ENCODE measurements at places on chromosomes 2 and 18.

- DNase-seq = no peak
Measured at GRCh38 chr2:150100834-150101233, 386.6 kb downstream of the RND3 start.

DNA sequence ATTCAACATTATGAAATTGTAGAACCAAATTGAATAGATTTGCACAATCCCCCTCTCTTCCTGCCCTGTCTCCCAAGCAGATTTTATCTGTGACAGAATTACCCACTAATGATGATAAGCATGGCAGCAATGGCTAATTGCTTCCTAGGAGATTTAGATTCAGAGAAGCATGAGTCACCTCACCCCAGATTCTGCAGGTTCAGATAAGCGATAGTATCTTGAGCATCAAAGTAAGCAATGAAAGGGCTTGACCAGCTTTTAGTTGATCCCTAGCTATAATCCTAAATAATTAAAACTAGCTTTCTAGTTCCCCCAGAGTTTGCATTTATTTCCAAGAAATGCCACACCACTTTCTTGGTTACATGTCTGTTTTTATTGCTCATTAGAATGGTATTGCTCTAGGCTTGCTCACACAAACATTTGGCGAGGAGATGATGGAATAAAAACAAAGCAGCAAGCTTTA, 204.3 kb downstream of the GULP1 start:
- DNase-seq = no peak

DNA sequence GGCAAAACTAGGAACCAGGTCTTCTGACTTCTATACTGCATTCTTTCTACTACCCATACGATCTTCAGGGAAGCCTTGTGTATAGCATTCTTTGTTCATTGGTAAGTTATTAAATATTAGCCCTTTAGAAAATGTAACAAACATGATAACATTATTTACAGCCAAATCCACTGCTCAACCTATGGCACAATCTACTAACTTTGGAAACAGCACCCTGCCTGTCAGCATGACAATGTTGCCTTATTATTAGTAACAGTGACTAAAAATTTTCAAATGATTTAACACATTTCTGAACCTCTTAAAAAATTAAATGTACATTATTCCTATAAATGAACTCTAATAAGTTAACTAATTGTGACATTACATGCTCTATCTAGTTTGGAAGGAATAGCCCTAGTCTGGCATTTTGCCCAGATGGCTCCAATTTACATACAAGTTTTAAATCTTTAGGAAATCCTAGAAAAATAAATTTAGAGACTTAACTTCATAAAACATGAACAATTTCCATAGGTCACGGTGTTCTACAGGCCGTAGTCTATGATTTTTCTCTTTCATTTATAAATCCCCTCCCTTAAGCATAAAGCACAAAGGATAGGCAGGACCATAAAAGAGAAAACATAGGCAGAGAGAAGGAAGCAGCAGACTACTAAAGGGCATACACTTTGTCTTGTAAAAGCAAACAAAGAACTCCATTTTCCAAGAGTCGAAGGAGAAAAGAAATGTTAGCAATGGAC, 33.7 kb downstream of the YES1 start:
- no peak for DNase-seq

GRCh38 chr2:39649511-39649910, 16.2 kb upstream of the TMEM178A start:
- DNase-seq = no peak

DNA sequence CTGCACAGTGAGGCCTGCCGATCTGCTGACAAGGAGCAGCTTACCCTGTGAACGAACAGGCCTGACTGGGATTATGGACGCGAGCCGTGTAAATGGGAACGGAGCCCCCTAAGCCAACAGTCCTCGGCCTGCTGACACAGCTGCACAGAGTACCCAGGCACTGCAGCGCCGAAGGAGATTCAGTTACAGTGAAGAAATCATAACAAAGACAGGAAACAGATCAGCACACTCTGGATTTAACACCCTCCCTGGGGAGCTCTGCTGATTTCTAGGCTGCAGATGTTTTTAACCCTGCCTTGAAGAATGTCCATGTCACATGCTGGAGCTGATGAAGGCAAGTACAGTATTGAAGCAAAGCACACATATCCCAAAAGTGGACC, 43.4 kb downstream of the COLEC12 start:
- DNase-seq = no peak

DNA sequence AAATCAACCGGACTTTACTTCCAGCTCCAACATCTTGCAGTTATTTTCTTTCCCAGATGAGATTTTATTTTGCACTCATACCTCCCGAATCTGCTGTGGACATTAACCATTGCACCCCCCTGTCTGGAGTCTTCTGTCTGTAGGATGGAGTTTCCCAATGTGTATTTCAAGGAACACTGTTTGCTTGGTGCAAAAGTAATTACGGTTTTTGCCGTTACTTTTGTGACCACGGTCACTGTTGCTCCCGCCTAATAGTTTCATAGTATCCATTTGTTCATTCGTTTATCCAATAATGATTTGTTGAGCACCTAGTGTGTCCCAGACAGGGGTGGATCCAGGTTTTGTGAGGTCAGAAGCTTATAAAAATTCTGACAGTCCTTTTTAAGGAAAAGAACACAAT, 90.3 kb upstream of the BCL11A start:
- DNase-seq = no peak

DNA sequence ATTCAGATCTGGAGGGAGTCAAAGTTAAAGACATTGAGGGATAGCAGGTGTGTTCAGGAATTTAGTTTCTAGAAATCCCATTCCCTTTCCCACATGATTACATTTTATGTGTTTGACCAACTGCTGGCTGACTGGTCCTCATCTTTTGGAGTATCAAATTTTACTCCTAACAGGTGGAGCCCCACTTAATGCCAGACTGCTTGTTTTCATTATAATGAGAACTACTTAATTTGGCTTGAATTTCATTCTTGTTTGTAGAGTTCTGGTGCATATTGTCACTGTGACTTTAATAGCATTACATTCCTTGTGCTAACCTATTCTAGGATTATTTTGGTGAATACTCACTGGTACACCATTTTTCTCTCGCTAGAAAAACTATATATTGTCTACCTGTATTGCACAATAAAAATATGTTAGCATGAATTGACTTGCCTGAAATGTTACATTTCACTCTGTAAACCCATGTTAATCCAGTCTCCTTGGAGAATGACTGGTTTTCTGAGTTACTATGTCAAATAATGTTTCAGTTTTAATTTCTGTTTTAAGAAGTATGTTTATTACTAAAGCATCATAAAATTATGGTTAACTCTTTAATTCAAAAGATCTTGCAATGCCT, 98.2 kb downstream of the TANC1 start:
- DNase-seq = no peak

DNA sequence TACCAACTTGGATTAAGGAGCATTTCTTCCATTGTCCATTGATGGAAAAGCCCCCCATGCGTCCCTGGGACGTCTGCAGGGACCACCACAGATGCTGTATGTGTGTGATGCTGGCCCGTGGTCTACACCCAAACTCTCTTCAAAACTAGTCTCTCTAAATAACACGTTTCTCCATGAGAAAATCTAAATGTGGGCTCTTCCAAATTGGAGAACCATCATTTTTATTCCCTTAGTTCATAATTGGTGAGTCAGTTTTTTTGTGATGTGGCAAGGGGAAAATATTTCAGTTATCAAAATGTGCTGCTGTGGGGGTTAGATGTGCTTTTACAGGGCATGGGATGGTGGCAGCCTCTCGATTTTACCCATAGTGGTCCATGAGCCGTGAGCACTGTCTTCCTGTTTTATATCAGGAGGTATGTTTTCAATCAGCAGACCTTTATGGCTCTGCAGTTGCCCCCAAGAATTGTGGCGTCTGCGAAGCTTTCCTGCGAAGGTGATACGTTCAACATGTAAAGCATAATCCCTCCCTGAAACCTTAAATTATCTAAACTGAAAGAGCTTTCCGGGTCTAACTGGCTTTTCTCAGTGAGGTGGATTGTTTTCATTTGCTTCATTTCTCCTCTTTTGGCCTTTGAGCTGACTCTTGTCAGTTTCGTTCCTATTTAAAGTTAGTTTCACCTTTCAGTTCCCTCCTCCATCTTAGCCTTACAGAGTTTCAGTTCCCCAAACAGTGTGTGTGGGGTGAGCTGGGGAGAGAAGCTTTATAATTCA, 78.4 kb downstream of the SETBP1 start:
- no peak for DNase-seq

- DNase-seq = no peak
Measured at GRCh38 chr2:97713296-97714083, at the start of gene ZAP70. ZAP70 (plus strand) TSS chr2:97713576; CDS start chr2:97724037, 10,461 bp downstream.

DNA sequence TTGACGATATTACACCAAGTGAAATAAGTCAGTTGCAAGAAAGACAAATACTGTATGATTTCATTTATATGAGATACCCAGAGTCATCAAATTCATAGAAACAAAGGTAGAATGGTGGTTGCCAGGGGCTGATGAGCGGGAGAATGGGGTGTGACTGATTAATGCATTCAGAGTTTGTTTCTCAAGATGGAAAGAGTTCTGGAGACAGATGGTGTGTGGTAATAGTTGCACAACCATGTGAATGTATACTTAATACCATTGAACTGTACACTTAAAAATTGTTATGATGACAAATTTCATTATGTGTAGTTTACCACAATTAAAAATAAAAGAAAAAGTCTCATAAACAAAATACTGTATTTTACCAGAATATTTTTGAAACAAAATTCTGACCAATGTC, 117.3 kb downstream of the PIGN start:
- no peak for DNase-seq

GRCh38 chr2:240302933-240303595, 132.4 kb upstream of the GPC1 start:
- no peak for DNase-seq

GRCh38 chr18:37571266-37571665, 5.7 kb upstream of the CELF4 start:
- DNase-seq = no peak

- DNase-seq = no peak
Measured at GRCh38 chr18:9918016-9918680, 4.3 kb downstream of the VAPA start.

GRCh38 chr18:33470216-33470615, 29.7 kb upstream of the CCDC178 start:
- DNase-seq = no peak

Data from Panc1 (cell line).